ENCODE measurements at places on chromosomes 2 and 18. TPM values are rescaled to one million over a fixed set of nuclear protein-coding genes. Genes with fewer than 3 reads are reported as not detected.

The FIGN gene
- not detected for polyA plus RNA-seq

The GPR39 gene
- polyA plus RNA-seq = not detected

The SPATA3 gene
- not detected for polyA plus RNA-seq

The FBXO15 gene
- polyA plus RNA-seq = 1.2 TPM

The ABCG8 gene
- polyA plus RNA-seq = 0.10 TPM

The TUBA3E gene
- polyA plus RNA-seq = not detected

The RAX gene
- polyA plus RNA-seq = not detected

The C2orf78 gene
- polyA plus RNA-seq = not detected

The GNAL gene
- polyA plus RNA-seq = not detected

The ADAM23 gene
- polyA plus RNA-seq = not detected

The DYSF gene
- not detected for polyA plus RNA-seq

The HOXD13 gene
- not detected for polyA plus RNA-seq

The WDR54 gene
- polyA plus RNA-seq = 64.2 TPM

The TXNL4A gene
- 216 TPM for polyA plus RNA-seq

The GPR155 gene
- polyA plus RNA-seq = 20.1 TPM

The HOXD8 gene
- polyA plus RNA-seq = not detected

The RELCH gene
- polyA plus RNA-seq = 10.0 TPM
